NCI-H2107 (cell line): ENCODE measurements at places on chromosomes 7 and 10.

DNA sequence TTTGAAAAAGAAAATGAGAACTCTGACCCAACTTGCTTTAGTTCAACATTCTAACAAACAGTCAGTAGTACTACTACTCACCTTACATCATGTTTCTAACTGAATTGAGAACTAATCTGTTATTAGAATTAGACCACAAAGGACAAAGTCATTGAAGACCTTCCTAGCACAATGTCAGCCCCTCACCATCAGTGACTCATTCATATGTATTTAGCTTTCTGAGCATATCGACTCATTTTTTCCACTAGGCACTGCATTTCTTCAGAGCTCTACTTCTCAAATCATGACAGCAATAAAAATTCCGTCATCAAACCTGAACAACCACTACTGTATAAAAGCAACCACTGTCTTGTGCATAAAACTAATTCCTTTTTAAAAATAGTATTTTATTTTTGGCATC, 4.4 kb upstream of the LRRN3 start:
- DNase-seq = no peak

GRCh38 chr10:58531084-58531695, 18.5 kb downstream of the BICC1 start:
- no peak for DNase-seq

DNA sequence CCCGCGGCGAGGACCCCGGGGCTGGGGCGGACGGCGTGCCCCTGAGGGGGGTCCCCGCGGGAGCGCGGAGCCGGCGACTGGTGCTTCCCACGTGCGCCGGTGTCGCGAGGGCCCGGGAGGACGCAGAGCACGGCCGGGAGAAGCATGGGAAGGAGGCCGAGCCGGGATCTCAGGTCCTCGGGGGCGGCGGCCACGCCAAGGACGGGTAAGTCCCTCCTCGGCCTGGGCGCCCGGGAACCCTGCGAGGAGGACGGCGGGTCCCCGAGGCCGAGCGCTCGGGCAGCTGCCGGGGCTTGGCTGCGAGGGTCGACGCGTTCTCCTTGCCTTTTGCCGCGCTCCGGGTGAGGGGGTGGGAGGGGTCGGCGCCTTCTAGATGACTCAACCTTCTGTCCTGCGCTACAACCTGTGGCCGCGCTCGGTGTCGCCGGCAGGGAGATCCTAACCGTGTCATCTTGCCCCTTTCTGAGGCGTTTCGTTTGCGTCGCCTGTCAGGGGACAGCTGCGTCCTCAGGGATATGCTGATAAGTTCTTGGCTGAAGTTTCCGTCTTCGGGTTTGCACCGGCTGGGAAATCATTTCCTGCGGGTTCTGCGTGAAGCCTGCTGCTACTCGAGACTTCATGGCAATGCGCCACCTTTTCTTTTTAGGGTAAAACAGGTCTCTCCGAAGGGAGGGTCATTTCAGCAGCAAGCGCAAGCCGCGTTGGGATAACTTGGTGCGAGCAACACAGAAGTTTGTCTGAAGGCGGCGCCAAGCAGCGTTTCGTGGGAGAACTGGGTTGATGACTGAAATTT, 529 bp downstream of the TASOR2 start:
- no peak for DNase-seq

DNA sequence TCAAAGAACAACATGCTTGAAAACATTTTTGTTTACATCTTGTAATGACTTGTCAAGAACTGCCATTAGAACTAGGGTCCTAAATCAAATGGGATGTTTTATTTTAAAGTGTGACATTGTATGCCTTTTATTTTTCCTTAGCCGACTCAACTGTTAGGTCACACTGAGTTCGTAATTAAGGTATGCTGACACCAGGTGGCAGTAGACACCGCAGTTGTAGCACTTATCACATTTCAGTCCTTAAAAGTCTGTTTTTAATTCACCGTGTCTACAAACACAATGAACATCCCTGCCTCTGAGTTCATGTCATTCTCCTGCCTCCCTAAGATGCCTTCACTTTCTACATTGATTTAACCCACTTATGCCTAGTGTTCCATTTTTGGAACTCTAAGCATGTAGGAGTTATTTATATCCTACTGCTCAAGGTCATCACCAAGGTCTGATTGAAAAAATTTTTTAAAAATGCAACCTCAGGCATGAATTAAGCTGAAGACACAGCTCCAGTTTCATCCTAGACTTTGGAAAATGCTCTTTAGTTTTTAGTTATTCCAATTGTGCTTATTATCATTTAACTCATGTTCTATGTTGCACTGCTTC, 186.1 kb downstream of the BMPER start:
- no peak for DNase-seq
